ENCODE measurements at places on chromosomes 7 and 10.
A peak's percentile ranks its signal among the peaks of the same experiment; 100 is the strongest.

DNA sequence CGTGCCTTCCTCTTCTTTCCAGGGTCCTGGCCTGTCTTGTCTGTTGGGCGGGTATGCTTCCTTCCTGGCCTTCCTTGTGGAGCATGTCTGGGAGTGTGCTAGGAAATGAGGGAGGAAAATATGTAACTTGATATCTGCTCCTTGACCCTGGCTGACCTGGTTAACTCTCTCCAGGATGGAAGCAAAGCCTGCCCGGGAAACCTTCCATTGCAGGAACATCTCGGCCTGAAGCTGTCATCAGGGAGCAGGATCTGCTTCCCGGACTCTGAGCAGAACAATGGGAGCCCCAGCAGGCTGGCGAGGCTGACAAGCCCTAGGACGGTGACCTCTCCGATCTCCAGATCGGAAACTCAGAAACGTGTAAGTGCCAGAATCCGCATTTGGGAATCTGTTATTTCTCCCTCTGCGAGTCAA is 340.3 kb downstream of the FRMD4A start:
- no peak for DNase-seq

GRCh38 chr10:24894728-24895127 is 57.7 kb downstream of the PRTFDC1 start:
- DNase-seq = no peak

DNA sequence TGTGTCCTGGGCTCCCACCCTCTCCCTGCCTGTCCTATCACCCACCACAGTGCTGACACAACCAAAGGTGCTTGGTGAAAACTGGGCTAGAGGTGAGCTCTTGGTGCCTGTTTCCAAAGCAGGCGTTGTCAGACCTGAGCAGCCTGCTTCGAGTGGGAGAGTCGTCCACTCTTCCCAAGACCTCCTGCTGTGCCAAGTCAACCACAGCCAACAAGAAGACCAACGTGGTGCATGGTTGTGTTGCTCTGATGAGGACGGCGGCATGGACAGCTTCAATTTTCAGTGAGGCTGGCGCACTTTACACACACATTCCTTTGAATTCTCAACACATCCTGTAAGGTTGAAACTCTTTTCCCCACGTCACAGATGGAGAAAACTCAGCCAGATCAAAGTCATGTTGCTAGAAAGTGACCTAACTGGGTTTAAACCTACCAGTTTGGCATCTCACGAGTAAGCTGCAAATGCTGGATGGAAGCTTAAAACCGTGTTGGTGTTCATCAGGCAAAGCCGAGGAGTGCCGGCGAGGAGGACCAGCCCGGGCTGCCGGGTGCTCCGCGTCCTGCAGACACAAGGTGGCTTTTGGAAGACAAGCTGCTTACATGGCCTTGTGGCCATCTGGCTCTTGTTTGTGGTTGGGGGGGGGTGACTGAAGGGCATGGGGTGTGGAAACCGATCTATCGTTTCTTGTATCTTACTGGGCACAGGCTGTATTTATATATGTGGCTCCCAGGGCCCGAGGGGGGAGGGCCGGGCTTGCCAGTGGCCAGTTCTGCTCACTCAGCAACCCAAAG is 39.3 kb downstream of the INSIG1 start:
- no peak for DNase-seq

- no peak for DNase-seq
Observed at GRCh38 chr7:140773104-140773503, 76.6 kb downstream of the NDUFB2 start.

GRCh38 chr10:27822301-27822700 is 76.7 kb upstream of the MKX start:
- DNase-seq = no peak

DNA sequence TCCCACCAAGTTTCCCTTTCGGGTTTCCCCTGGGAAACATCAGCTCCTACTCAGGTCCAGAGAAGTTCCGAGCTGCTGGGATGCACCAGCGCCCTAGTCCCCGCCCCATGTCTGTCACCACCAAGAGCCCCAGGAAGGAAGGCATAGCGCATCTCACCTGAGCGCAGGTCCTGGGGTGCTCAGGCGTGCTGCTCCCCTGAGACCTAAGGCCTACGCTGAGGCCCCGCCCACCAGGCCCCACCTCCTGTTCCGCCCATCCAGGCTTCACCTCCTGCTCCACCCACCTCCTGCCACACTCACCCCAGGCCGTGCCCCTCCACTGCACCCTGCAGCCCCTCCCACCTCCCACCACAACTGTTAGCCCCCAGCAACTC is 1.2 kb upstream of the TFR2 start:
- peak; percentile 20 for DNase-seq

DNA sequence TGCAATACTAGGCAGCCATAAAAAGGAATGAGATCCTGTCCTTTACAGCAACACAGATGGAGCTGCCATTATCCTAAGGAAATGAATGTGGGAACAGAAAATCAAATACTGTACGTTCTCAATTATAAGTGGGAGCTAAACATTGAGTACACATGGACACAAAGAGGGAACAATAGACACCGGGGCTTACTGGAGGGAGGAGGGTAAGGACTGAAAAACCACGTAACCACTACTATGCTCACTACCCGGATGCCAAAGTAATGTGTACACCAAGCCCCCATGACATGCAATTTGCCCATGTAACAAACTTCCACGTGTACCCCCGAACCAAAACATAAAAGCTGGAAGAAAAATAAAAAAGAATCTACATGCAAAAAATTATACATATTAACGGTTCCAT is 587.0 kb downstream of the PARD3 start:
- no peak for DNase-seq

DNA sequence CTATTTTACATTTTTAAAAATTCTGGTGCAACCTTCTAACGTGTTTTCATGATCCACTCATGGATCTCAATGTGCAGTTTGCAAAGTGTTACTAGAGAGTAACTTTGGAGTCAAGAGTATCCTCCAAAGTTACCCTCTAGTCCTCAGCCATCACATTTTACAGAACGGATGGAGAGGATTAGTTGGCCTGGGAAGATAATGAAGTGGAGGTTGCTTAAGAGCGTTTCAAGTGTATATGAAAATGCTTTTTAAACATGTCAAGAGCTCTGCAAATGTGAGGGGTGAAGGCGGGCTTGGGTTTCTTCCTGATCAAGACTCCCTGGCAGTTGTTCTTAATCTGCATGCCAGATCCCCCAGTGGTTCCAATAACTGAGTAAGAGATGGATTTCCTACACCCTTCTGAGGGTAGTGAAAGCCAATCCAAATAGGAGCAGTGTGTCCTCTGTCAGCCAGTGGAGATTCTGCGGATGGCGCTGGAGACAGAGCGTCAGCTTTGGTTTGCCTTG is 299.4 kb upstream of the NPVF start:
- no peak for DNase-seq

DNA sequence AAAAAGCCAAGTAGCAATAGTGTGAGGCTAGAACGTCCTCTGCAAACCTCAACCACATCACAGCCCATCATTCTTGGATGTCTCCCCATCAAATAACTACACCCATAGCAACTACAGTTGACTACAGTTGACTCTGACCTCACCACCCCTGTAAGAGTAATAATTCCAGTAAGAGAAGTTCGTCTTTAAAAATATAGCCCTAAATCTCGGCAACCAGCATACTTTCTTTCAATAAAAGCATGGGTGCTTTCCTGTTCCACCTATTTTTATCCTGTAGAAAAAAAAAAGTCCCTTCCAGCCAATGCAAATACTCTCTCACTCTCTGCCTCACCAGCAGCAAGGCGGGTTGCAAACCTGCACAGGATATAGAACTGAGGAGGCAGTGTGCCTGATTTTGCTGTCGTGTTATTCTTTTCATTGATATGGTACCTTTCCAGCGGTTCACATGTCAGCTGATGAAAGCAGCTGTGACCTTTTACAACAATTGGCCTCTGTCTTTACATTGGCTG is 187.5 kb upstream of the NFE2L3 start:
- no peak for DNase-seq

- DNase-seq = peak; percentile 79
Observed at GRCh38 chr7:128425850-128426249, 16.1 kb upstream of the IMPDH1 start.

- no peak for DNase-seq
Observed at GRCh38 chr7:73663033-73663432, 4.6 kb upstream of the VPS37D start.

- no peak for DNase-seq
Observed at GRCh38 chr7:45080958-45081669, 7.7 kb downstream of the NACAD start.

- DNase-seq = no peak
Observed at GRCh38 chr7:115086146-115086841, 164.4 kb downstream of the MDFIC start.

GRCh38 chr7:24980534-24981170 is 674 bp upstream of the OSBPL3 start:
- DNase-seq = no peak

DNA sequence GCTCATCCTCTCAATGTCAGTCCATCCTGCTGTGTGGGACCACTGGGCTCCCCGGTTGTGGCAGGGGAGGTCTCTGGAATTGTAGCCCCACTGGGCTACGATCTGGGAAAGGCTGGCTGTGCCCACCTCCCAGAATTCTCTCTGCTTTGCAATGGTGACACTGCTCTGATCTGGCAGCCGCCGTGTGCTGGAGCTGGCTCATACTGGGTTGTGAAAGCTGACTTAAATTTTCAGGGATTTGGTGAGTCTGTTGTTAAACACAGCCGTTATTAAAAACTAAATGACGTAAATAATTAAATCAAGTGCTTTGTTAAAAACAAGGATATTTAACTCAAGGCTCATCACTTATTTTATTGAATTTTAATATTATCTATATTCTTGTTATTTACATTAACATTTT is 160.0 kb downstream of the TAX1BP1 start:
- no peak for DNase-seq

GRCh38 chr7:128827971-128828711 is 2.1 kb upstream of the FLNC start:
- no peak for DNase-seq

DNA sequence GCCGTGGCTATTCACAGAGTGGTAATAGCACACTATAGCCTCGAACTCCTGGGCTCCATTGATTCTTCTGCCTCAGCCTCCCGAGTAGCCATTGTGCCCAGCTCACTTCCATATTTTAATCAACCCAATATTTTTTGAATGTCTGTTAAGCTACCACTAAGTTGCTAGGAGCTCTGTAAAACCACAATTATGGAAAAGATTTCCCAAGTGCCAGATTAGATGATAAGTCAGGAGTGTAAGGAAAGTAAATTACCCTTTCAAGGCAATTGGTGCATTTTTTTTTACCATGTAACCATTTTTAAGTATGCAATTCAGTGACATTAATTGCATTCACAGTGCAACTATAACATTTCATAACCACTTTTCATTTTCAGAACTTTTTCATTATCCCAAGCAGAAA is 87.5 kb upstream of the GATAD1 start:
- no peak for DNase-seq

DNA sequence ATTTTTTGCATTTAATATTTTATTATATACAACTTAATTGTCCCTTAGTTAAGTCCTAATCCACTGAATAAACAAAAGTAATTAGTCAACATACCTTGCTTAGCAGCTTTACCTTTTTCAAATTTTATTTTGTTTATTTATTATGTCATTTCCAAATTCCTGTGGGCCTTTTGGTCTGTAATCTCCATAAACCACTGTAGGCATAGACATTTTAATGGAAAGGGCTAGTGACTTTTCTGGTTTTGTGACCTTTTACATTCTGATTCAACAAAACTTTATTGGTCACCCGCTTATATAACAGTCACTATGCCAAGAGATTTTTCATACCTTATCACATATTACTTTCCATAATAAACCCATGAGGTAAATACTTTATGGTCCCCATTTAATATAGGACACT is 181.3 kb upstream of the PRPS1L1 start:
- no peak for DNase-seq

GRCh38 chr7:83347945-83348444 is 185.3 kb upstream of the PCLO start:
- no peak for DNase-seq

- DNase-seq = no peak
Observed at GRCh38 chr7:35714407-35714806, 19.5 kb upstream of the HERPUD2 start.

DNA sequence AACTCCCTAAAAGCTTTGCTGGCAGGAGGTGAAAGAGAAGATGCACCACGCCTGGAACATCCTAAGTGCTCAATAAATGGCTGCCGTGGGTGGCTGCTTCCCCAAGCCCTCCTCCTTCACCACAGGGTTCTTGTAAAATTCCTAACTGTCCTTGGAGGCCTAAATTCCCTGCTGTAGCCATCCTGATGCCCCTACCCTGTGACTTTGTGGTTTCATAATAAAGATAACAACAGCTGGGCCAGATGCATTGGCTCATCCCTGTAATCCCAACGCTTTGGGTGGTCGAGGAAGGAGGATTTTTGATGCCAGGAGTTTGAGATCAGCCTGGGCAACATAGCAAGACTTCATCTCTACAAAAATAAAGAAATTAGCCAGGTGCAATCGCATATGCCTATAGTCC is 341.8 kb downstream of the ANKRD30A start:
- DNase-seq = no peak

DNA sequence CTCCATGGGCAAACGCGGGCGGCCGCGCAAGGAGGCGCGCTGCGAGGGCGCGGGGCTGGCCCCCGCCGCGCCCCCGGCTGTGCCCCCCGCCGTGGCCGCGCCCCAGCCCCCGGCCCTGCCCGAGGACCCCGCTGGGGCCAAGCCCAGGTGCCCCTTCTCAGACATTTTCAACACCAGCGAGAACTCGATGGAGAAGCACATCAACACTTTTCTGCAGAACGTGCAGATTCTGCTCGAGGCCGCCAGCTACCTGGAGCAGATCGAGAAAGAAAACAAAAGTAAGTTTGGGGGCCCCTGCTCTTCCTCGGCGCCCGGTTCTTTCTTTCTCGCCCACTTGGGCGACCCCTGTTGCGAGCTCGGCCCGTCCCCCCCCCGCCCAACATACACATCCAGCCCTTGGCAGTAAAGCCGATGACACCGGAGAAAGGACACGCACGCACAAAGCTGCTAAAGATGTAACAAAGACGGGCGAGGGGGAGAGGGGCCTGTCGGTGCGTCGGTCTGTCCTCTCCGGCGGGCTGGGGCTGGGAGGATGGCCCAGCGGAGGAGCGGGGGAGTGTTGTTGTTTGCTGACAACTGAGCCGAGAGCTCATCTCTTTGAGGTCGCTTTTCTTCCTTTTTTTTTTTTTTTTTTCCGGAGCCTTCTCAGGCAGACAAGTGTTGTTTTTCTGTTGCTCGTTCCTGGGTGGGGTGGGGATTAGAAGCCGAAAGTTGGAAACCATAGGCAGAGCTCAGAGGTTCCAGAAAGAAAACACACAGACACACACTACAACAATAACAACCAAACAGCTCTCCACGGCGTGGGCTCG is 604 bp downstream of the MXI1 start:
- peak; percentile 44 for DNase-seq

Measured in stimulated activated CD4-positive, alpha-beta T cell treated with anti-CD3 and anti-CD28 coated beads, Interleukin-4, amount 100 ng/mL, for 1 hour (primary cell).